HL-60 (cell line): ENCODE measurements at places on chromosomes 16 and 17.
A peak's percentile ranks its signal among the peaks of the same experiment; 100 is the strongest.

GRCh38 chr16:8717892-8718415 lies 43.5 kb downstream of the ABAT start:
- DNase-seq, result no peak

DNA sequence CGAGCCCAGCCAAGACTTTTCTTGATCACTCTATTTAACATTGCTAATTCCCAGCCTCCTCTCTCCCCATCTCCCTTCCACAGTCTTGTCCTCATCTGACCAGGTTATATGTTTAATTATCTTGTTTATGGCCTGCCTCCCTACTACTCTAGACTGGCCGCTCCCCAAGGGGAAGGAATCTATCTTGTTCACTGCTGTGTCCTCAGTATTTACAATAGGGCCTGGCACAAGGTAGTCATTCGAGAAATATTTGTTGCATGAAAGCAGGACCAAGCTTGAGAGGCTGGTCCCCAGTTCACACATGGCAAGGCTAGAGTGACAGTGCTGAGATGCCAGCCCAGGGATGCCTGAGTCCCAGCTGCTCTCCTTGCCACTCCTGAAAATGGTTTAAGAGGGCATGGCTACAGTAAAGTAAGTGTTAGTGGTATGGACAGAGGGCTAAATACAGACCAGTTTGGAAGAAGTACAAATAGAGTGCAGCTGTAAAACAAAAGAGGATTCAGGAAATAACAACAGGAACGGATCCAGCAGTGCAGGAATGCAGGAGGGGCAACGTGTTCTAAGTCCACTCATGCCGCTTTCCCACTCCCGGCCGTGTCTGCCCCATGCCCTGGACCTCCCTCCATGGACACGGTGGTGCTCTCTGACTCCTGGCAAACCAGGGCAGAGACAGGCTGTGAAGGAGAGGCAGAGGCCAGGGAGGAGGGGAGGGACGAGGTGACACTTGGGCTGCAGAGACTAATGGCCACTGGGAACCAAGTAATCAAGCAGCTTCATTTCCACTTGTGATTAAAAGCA lies 65.6 kb downstream of the TOM1L2 start:
- no peak for DNase-seq

DNA sequence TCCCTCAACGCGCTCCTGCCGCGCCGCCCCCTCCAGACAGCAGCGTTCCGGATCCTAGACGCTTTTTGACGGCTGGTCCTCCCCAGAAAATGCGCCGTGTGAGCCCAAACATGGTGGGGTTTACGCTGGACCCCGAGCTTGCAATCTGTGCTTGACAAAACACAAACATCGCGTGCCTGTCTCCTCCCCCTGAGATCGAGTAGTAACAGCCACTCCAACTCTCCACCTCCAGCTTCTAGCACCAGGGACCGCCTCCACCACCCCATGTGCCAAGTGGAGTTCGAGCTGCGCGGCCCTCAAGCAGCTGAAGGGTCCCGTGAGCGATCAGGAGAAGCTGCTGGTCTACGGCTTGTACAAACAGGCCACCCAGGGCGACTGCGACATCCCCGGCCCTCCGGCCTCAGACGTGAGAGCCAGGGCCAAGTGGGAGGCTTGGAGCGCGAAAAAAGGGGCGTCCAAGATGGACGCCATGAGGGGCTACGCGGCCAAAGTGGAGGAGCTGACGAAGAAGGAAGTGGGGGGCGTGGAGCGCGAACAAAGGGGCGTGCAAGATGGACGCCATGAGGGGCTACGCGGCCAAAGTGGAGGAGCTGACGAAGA lies 656 bp upstream of the GEMIN4 start:
- no peak for DNase-seq

- no peak for DNase-seq
Observed at GRCh38 chr16:20946015-20946629, 45.6 kb downstream of the LYRM1 start.

DNA sequence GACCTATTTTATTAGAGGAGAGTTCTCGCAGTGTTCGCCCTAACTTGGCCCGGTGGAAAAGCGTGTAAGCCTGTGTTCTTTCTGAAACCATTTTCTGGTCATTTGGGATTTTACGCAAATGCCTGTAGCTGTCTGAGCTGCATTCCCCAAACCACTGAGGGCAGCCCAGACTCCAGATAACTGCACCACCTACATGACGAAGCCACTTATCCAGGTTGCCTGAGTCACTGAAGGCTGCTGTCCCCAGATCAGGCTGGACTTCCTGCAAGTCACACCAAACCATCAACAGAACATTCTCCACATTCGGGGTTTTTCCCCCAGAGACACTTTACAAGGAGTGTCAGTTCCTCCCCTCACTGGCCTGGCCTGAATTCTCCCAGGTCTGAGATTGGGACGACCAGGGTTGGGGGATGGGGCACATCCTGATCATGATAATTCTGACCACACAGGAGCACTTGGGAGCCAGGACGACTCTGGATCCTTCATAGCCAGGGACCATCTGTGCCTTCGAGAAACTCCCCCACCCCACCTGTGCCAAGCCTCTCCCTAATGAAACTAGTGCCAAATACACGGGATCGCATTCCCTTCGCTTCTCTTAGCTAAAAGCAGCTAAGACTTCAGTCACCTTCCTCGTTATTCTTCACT lies 2.3 kb downstream of the RPRML start:
- DNase-seq, result no peak

GRCh38 chr16:14302031-14302398 lies 230.9 kb downstream of the MRTFB start:
- no peak for DNase-seq

DNA sequence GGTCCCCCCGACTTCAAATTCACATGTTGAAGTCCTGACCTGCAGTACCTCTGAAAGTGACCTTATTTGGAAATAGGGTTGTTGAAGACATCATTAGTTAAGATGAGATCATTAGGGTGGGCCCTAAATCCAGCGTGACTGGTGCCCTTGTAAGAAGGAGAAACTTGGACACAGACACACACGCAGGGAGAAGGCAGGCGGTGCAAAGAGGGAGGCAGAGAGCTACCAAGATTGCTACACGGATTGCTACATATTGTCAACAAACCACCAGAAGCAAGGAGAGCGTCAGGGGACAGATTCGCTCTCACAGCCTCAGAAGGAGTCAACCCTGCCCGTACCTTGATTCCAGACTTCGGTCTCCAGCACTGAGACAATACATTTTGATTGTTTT lies 6.8 kb upstream of the WBP2 start:
- DNase-seq, result peak; percentile 70
